ENCODE measurements at places on chromosomes 2 and 18.
A peak's percentile ranks its signal among the peaks of the same experiment; 100 is the strongest.

DNA sequence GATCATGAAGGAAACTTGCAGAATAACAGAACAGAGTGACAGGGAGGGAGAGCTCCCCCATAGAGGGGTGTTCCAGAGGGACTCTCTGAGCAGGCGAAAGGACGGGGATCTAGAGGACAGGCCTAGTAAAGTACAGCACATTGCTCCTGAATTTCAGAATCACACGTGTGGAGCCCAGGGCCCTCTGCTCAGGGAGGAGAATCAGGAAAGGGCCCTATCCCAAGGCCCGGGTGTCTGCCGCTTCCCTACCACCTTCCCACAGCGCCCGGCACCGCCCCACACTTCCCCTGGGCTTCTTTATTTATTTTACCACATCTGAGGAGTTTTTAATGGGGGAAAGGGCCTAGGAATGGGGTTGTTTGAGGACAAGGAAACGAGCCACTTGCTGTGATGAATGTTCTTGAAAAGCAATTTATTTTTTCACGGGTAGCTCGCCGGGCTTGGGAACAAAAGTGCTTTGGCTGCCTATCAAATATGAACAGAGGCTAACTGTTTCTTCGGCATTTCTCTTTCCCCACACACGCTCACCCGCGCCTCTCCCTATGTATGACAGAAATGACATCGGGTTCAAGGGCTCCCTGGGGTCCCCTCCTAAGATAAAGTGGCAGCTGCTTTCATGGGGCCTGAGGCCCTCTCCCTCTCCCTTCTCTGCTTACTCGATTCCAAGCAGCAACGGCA, 79.3 kb upstream of the GLI2 start:
- DNase-seq = no peak

- no peak for DNase-seq
Observed at GRCh38 chr18:76231402-76231801, 263.6 kb downstream of the ZNF516 start.

DNA sequence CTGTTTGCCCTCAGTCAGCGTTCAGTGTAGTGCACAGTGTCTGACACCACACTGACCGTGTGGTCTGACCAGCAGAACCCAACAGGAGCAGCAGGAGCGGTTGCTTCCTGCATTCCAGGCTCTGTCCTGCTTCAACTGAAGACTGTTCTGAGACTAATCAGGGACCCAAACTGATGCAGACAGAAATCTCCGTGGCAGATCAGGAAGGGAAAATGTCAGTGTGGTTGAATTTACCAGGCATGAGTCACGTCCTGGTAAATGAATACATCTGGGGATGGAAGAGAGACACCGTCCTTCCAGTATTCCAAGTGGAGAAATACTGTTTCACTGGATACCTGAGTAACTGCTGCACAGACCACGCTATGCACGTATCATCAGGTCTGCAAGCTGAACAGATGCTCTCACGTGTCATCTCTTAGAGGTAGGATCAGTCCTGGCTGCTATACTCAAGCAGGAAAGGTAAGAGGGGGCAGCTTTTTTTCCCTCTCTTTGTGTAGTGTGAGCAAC, 223.6 kb upstream of the EPAS1 start:
- no peak for DNase-seq

DNA sequence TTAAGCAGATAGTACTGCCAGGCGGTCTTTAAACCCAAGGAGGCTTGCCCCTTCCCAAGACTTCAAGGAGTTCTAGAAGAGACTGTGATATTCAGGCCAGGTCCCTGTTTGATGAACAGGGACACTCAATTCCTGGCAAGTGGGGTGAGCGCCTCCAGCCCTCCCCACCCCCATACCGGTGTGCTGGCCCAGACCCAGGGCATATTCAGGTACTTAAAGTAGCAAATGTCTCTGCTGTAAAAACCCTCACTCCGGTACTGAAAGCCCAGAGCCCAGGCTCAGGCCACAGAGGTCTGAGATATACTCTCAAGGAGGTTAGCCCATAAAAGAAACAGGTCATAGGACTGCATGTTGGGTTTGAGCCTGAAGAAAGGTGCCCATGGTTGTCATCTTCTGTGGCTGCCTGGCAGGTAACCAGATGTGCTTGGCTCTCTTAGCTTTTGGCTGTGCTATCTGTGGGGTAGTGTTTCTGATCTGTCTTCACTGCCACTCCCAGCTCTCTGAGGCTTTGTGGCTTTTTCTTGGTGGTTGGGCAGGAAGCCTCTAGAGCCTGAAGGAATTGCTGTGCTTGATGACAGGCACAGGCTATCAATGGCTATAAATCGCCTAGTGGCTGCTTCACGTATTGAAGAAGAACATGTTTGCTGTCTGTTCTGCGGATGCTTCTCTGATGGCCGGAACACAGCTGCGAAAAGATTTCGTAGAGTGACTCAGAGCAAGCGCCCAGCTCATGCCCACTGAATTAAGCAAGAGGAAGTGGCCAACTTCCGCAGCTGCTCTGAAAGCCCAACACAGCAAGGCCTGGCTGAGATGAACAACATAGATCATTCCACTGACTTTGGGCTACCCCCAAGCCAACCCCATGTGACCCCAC, 63.3 kb upstream of the ALPP start:
- peak; percentile 92 for DNase-seq

DNA sequence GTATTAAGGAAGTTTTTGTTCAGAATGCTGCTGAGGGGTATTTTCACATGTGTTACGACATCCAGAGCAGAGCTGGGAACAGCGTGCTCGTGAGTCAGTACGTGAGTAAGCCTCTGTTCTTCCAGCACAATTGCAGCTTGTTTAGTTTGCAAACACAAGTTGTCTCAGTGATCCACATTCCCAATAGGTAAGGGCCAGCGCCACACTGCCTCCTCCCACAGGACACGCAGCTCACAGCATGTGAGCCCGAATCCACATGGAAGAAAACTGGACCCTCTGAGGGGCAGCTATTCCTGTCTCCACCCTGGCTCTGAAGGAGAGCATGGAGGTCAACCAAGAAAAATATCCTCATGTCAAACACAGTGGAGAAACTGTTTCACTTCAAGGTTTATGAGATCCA, 173.9 kb upstream of the PID1 start:
- DNase-seq = no peak

DNA sequence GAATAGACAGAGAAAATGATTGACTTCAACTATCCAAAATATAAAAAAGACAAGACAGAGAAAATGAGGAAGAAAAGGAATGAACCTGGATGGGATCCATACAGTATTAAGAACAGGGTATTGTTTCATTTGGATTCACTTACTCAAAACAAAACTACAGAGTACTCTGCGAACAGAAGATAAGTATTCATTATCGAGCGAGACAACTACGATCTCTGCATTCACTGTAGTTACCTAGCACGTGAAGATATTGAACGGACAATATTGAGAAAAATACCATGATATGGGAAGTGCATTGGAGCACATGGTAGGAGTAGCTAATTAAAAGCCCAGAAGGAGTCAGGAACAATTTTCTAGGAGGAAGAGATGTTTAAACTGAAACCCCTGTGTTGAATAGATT, 1.0 kb upstream of the ORC2 start:
- DNase-seq = no peak

- peak; percentile 8 for DNase-seq
Observed at GRCh38 chr2:222572751-222573174, 83.1 kb downstream of the FARSB start.

DNA sequence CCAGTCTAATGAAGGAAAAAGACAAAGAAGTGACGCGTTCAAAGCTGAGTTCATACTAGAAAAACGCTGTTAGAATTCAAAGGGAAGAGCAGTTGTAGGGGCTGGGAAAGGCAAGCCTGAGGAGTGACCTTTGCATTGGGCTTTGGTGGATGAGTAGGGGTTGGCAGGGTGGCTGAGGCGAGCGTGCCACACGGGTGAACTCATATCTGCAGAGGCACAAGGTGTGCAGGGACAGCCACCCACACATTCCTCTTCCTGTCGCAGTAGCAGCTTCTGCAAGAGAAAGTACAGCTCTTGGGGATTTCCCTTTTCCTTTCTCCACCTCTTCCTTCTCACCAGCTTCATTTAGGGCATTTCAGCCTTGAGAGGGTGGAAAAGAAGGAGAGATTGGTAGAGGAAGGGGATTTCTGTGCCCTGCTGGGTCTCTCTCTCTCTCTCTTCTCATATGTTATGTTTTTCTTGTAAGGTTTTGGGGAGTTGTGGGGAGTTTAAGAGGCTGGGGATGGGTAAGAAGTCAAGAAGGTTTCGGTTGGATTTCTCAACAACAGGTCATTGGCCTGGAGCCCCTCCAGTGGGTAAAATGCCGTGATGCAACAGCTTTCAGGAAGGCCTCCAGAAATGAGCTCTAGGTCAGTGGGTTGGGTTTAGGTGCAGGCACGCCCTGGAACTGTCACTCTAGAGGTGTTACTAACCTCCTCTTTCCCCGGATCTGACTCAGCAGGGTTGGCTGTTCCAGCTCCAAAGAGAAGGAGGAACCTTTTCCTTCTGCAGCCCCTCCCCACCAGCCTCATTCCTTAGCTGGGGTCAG, 40.1 kb downstream of the ODC1 start:
- peak; percentile 90 for DNase-seq

DNA sequence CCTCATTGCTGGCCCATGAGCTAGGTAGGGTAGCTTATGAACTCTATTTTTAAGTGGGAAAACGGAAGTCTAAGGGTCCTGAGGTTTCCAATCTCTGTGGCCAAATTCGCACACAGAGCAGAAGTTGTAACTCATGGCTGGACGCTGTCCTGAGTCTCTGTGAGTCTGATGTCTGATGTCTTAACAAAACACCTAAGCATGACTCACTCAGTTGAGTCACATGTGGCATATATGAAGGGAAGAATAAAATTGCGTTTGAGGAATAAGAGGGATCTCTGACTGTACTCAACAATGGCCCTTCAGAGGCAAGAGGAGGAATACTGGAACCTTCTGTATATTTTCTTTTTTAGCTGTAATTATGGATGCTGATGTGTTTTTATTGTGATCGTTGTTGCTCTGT, 569.7 kb downstream of the RIT2 start:
- no peak for DNase-seq

GRCh38 chr2:191777351-191777750, 69.5 kb downstream of the CAVIN2 start:
- DNase-seq = no peak

DNA sequence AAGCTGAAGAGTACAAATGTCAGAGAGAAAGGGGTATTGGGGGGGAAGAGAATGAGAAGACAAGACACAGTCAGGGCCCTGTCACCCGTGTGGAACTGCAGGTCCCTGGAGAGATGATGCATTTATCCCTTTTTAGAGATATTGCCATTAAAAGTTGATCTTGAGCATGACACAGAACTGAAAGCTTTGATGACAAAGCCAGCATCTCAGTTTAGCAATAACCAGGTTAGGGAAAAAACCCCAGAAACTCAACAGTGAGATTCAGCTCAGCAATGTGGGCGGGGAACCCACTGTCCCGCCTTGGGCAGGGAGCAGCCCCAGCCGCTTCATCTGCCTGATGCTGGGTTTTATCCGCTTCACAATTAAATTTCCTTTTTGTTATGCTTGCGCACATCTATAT, 181.1 kb downstream of the NEDD4L start:
- no peak for DNase-seq

DNA sequence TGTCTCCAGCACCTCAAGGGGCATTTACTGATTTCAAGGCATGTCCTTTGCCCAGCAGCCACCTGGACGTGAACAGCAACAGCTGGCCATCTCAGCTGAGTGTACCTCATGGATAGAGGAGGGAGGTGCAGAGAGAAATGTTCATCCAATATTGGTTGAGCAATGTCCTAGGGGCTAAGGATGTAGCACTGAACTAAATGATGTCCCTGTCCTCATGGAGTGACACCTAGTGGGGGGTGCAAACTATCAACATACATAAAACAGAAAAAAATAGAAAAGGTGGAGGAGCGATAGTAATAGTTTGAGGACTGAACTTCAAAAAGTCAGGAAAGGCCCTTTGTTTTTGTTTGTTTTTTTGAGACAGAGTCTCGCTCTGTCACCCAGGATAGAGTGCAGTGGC, 4.8 kb upstream of the UGGT1 start:
- DNase-seq = no peak

DNA sequence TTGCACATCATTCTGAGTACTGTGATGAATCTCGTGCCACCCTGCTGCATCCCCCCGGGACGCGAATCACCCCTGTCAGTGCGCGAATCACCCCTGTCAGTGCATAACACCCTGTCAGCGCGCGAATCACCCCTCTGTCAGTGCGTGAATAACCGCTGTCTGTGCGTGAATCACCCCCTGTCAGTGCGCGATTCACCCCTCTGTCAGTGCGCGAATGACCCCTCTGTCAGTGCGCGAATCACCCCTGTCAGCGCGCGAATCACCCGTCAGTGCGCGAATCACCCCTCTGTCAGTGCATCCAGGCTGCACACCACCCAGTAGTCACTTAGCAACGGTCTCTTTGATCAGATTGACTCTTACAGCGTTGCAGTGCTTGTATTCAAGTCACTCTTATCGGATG, 134.4 kb upstream of the TPO start:
- DNase-seq = no peak

DNA sequence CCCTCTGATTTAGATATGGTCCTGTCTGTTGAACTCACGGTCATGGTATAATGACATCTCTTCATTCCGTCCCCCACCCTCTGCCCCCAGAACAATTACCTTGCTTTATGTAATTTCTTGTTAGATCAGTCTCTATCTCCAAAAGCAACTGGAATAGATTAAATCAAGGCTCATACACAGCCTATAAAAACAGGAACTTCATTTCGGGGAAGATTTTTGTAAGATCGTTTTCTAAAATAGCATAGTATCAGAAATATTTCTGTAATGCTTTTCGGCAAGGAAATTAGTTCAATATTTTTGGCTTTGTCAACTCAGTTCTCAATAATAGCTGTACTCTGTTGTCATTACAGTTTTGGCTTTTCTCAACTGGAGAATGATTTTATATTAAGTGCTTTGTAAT, 157.2 kb downstream of the FMNL2 start:
- no peak for DNase-seq

GRCh38 chr2:197217541-197217940, 93.0 kb downstream of the ANKRD44 start:
- DNase-seq = no peak

DNA sequence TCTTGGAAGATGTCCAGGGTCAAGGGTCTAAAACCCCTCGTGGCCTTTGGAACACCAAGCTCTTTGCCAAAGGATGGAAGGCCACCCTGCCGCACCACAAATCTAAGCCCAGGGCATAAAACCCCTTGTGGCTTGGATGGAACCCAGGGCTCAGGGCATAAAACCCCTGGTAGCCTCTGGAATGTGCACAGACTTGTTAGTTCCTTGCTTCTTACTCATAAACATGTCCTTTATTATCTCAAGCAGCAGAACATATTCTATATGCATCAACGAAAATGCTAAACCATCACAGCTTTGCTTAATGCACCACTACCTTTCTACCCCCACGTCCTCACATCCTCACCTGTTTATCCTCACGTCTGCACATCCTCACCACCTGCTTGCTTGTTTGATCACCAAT, 998.0 kb downstream of the DSC3 start:
- DNase-seq = no peak

DNA sequence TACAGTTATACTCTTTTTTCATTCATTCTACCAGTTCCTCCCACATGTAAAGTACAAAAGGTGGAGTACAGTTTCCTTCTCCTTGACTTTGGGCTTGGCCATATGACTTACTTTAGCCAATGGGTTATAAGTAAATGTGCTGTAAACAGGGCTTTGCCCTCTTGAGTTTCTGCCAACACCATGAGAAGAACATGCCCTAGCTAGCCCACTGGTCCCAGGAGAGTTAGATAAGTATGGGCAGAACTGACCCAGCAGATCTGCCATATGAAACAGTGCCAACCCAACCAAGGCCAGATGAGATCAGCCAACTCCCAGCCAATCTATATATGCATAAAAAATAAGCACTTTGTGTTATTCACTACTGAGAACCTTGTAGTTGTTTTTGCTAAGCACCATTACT, 25.5 kb downstream of the ZC3H8 start:
- no peak for DNase-seq

- DNase-seq = no peak
Observed at GRCh38 chr18:79942211-79942610, 9.2 kb downstream of the SLC66A2 start.

GRCh38 chr2:23492921-23493320, 107.9 kb downstream of the KLHL29 start:
- DNase-seq = no peak
